ENCODE measurements at places on chromosomes 7 and 10.

DNA sequence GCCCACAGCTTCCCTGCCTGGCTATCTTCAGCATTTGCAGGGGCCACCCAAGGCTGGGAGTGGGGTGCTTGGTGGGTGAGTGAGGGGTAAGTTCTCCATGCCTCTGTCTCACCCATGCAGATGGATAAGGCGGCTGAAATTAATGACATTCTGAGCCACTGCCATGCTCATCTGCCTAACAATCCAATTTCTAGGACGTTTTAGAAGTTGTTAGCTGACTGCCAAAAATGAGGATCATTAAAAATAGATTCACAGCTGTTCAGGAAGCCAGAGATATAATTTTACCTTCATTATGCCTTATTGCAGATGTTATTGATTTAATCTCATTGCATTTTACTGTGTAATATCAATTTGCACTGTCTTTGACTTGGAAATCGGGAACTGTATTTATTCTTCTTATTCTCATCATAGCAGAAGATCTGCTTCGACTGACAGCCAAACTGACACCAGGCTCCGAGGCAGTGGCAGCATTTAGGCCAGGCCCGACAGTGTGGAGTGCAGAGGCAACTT is 334.4 kb upstream of the NPVF start:
- DNase-seq, result no peak

GRCh38 chr10:71033396-71033980 is 145.1 kb upstream of the PCBD1 start:
- DNase-seq, result no peak

DNA sequence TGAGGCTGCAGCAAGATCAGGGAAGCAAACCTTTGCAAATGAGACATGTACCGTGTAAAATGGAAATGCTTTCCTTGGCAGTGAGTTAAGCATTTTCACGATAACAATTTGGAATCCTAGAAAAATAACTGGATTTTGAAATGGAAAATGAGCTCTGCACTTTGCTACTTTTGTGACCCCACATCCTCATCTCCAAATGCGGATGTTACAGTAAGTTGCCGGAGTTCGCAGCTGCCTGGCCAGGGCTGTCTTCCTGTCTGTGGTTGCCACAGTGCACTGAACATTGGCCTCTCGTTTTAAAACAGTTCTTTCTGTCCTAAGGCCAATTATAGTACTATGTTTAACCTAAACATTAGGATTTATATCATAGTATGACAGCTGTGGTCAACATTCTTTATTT is 136.2 kb upstream of the FZD8 start:
- DNase-seq, result no peak

GRCh38 chr7:12705878-12706277 is 18.4 kb downstream of the ARL4A start:
- DNase-seq, result no peak

DNA sequence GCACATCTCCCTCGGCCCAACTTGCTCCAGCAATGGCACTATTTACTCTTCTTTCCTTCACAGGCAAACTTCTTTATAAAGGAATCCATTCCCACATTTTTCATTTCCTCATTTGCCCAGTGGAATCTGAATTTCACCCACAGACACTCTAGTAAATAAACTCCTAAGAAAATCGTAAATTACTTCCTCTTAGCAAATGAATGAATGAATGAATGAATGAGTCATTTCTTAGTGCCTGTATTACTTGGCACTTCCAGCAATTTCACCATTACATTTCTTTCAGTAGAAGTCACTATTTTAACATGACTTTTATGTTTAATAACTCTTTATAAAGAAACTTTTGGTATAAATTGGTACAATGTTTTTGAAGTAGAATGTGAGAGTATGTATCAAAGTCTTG is 55.7 kb downstream of the DDC start:
- DNase-seq, result no peak

GRCh38 chr7:100860702-100861615 is 6.2 kb upstream of the TRIP6 start:
- no peak for DNase-seq

GRCh38 chr10:49279015-49279880 is 19.7 kb upstream of the C10orf71 start:
- no peak for DNase-seq

GRCh38 chr10:131779661-131780394 is 121.0 kb upstream of the PPP2R2D start:
- DNase-seq, result no peak

DNA sequence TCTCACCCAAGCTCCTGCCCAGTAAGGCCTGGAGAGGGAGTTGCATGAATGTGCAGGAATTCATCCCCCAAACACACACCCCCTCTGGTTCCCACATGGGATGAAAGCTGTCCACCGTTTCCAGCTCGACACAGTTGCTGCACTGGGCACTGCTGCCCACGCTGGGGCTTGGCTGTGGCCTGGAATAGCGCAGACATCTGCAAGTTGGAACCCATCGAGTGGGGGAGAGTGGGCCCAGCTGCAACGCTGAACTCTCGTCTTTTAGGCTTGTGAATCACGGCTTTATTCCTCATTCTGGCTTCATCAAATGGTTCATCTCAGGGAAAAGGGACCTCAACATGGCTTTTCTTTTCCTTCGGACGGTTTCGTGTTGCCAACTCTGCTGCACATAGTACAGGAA is 264.7 kb downstream of the DNAJB6 start:
- no peak for DNase-seq

GRCh38 chr7:69862413-69863064 is 264.3 kb downstream of the AUTS2 start:
- DNase-seq, result no peak

DNA sequence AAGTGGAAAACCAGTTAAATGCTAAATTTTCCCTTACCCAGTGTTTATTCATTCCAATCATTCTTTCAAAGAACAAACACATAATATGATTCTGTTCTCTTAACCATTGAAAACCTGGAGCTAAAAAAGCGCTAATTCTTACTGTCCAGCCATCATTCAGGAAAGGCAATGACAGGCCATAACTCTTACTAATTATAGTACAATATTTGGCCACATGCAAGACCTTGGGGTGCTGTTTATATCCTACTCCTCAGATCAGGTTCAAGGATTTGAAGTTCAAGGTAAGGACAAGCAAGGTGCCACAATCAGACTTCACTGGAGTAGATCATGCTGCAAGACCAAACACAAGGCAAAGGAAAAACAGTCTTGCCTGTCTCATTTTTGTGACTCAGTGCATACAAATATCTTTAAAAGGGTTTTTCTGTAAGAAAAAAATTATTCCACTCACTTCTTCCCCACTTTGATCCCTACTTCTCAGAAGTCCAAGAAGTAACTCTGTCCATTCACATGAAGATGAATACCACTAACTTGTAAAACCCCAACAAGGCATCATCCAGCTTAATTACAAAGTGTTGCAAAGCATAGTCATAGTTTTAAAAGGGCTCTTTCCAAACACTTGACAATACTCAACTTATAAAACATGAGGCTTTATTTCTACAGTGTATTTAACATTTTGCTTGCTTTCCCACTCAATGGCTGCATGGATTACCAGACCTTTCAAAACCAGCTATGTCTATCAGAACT is 153.0 kb downstream of the DOCK4 start:
- DNase-seq, result no peak

- DNase-seq, result no peak
Observed at GRCh38 chr7:39624442-39624807, 1.1 kb downstream of the RALA start.
